ENCODE measurements at places on chromosomes 4 and X.

DNA sequence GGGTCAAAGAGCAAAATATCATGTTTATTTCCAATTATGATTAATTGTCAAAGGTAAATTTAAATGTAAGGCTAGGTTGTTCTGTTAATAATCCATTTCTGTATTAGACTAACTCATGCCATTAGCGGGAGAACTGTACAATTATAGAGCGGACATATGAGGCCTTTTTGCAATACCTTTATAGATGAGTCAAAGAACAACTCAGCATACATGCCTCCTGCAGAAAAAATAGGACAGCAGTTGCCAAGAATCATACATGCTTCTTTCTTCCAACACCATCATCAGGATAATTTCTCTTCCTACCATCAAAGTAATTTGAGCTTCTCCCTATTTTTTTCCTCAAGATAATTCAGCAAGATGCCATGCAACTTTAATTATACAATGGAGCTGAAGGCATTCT is 917.8 kb downstream of the ADGRL3 start:
- DNase-seq = no peak

GRCh38 chr4:91621446-91621845 is 682.3 kb upstream of the GRID2 start:
- no peak for DNase-seq

GRCh38 chr4:124907881-124908280 is 195.3 kb upstream of the ANKRD50 start:
- no peak for DNase-seq

GRCh38 chr4:158131027-158131426 is 41.8 kb downstream of the GASK1B start:
- no peak for DNase-seq

DNA sequence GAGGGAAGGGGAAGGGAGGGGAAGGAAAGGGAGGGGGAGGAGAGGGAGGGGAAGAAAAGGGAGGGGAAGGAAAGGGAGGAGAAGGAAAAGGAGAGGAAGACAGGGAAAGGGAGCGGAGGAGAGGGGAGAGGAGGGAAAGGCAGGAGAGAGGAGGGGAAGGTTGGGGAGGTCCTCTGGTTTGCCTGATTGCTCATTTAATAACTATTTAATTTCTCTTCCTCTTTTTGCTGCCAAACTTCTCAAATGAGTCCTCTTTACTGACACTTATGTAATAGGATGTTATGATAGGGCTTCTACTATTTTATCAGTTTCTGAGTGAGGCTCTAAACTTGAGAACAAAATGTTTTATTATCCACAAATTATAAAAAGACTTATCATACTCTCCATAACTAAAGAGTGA is 35.4 kb upstream of the PPA2 start:
- no peak for DNase-seq

DNA sequence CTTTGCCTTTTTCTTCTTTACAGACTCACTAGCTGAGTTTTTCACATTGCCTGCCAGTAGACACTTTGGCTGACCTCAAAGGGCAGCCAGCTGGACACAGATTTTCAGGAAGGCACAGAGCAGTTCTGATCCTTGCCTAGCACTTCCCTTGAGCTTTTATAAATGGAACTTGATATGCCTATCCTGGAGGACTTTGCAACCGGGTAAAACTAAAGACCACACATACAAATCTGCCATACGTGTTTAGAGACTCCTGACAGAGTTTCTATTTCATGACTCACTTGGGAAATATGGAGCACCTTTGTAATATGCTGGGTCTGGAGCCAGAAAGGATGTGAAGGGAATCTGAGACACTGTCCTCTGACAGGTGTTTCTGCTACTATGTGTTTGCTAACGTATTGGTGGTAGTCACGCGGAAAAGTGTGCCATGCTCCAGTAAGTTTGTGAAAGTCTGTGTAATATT is 56.7 kb upstream of the RASSF6 start:
- no peak for DNase-seq

DNA sequence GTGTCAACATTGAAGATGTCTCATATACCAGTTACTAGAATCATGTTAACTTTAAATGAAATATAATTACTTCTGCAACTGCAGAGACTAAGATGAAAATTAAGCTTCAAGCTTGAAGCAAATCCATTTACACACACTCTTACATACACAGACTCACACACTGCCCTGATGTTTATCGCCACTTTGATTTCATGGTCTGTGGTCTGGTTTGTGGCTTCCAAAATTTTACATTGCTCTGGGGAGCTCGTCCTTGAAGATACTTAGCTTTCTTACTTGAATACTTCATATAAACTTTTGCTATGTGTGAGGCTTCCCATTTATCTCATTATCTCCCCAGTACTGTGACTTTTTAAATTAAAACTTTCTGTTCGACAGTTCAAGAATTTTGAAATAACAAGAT is 35.8 kb downstream of the ARHGEF38 start:
- DNase-seq = no peak

- peak; percentile 55 for DNase-seq
Measured at GRCh38 chrX:38817004-38817703, 15.9 kb downstream of the MID1IP1 start.

- no peak for DNase-seq
Measured at GRCh38 chrX:11146411-11146810, 35.3 kb downstream of the HCCS start.

DNA sequence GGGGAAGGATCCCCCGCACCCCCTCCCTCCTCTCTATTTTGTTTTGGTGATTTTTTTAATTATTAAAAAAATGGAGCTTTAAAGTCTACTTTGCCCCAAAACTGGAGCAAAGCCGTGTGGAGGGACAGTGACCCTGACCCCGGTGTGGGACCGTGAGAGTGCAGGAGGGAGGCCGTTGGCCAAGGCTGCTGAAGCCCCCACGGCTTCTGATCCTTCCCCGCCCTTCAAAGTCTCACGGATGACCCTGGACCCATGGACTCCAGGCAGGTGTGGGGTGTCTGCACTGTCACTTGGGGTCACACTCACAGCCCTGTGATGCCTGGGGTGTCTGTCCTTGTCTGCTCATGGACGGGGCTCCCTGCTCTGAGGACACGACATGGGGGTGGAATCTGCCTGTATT is 133.3 kb downstream of the CPZ start:
- DNase-seq = no peak

DNA sequence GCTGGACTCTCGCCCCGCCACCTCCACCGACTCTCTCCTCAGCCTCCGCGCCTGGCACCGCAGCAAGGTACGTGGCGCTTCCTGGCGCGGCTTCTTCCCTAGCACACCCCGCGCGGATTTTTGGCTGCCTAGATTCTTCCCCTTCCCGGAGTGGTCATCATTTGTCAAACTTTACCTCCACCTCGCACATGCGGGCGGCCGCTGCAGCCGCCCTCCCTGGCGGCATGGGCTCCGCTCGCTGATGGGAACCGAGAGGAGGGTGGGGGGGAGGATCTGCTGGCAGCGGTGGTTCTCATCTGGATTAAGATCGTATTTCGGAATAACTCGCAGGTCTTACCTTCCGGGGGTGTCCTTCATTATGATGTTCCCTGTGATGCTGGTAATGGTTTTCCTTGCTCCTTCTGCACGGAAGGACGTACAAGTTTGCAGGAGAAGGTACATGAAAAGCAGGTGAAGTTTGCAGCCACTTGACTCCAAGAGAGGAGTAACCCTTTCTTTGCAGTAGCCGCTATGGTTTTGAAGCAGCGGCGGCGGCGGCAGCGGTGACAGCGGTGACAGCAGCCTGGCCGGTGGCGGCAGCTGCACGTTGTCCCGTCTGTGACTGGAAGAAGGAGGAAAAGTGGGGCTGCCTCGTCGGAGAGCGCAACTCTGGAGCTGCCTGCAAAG is 2183.9 kb upstream of the TENM3 start:
- peak; percentile 11 for DNase-seq

- DNase-seq = no peak
Measured at GRCh38 chrX:103453655-103454054, 65.6 kb downstream of the RAB40A start.

GRCh38 chr4:140809676-140810075 is 53.5 kb upstream of the TBC1D9 start:
- DNase-seq = no peak

DNA sequence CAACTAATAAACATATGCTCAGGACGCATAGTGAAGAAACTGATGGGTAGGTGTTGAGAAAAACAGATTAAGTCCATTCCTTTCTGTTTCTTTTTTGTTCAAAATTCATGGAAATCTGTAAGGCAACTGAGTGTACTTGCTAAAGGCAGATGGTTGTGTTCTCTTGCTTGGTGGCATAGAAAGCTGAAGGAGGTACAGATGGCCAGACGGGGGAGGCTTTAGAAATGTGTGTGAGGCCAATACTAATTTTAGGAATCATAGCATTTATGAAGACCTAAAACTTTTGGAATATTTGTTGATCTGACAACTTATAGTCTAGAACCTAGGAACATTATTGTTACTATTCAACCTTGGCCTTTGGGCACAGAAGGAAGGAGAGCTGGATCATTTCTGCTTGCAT is 56.8 kb upstream of the EMCN start:
- DNase-seq = no peak

GRCh38 chrX:70480660-70481018 is 36.0 kb downstream of the DLG3 start:
- no peak for DNase-seq

Data from NT2/D1 (cell line).